Omental fat pad (tissue), 4 donors: ENCODE measurements at places on chromosomes 2 and 18. TPM values are rescaled to one million over a fixed set of nuclear protein-coding genes. Genes with fewer than 3 reads are reported as not detected.
A peak's percentile ranks its signal among the peaks of the same experiment; 100 is the strongest.

Gene POTEC
- not detected for total RNA-seq

Gene CAVIN2
- total RNA-seq = 45.3 TPM

DNA sequence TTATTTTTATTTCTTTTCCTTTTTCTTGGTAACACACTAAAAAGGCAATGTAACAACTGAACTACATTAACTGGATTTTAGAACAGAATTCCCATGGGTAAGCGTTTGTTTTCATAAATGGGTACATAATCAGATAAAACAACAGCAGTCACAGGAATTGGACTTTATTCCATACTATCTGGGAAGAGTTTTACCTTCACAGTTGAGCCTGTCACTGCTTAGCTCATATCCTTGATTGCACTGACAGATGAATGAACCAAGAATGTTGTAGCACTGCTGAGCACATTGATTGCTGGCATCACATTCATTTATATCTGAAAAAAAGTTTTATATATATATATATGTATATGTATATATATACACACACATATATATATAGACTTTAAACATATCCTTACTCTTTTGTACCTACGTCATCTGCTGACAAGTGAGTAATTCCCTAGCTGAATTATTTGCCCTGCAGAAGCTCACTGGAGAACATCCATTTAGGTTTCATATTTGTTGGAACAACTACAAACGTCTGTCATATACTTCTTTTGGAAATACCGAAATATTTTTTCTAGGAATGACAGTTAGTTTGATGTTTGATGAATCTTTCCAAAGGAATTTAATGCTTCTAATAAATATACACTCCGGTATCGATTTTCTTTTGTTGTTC lies 47.0 kb downstream of the EFEMP1 start:
- no peak for DNase-seq

DNA sequence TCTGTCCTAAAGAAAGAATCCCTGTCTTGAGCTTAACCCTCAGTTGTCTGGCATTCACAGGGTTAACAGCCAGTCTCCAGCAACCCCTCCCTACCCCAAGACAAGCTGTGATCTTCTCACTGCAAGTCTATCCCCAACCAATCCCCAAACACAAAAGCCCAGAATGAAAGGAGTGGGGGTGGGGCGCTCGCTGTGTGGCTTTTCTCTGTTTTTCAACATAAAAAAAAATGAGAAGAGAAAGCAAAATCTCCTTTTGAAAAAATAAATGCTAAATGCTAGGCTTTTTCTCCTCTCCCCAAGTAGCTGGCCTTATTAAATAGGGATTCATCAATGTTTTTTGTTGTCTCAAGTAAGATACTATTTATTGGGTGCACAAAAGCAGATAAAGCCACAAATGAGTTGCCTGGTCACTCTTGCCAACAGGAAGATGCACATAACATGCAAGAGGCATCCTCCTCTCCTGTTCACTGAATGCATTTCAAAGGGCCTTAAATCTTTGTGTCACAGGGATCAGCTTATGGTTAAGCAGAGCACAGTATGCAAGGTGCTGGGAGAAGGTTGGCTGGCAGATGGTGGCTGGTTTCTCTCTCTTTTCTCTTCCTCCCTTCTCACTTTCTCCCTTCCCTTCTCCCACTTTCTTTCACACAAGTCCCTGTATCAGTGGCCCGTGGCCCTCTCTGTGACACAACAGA lies 225.6 kb downstream of the CMPK2 start:
- DNase-seq = no peak

GRCh38 chr18:35071819-35072247 lies 30.6 kb downstream of the MAPRE2 start:
- DNase-seq = no peak

DNA sequence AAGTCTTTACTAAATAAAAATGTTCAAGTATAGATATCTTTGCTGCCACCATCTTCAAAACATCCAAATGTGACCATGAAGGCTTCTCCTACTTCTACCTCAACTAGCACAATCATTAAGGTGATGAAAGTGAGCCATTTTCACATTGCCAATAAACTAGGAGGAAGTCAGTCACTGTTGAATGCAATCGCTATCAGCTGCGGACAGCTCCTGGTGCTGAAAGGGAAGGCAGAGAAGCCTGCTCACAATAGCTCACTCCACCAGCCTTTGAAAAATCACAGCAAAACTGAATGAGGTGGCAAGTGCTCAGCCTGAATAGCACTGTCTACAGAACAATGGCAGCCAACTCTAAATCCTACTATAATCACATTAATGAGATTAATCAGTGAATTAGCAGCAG lies 2.2 kb downstream of the MYT1L start:
- no peak for DNase-seq

DNA sequence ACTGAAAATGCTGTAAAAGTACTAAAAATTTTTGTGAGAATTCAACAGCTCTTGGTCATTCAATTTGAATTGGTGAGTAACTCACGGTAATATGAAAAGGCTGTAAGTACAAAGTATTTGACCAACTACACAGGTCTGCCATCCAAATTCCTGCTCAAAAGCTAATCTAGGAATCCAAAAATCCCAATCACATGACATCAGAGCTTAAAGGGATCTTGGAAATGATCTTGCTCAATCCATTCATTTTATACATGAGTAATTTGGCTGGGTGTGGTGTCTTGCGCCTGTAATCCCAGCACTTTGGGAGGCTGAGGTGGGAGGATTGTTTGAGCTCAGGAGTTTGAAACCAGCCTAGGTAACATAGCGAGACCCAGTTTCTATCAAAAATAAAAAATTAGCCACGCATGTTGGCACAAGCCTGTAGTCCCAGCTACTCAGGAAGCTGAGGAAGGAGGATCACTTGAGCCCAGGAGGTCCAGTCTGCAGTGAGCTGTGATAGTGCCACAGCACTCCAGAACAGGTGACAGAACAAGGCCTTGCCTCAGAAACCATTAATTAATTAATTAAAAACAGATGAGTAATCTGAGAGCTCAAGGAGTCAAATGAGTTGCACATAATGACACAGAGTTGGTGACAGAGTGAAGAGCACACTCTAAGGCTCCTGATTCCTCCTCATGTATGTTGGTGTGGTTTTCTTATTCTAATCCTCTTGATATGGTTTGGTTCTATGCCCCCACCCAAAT lies 19.8 kb downstream of the SPIRE1 start:
- no peak for DNase-seq

DNA sequence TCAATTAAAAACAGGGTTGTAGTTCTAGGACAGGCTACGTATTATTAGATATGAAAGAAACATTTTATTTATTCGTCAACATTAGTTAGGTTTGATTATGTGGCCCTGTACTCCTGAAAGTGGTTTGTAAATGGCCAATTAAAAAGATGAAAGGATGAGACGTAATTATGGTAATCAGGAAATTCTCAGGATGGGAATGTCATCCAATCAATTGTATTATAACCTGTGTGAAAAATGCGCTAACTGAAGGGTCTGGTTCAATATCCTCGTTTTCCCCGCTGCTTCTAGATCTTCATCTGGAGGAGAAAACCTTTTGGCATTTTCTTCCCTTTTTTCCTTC lies 5.6 kb upstream of the C18orf32 start:
- DNase-seq = no peak

- DNase-seq = no peak
Observed at GRCh38 chr2:133836691-133837345, 268.6 kb upstream of the NCKAP5 start.

DNA sequence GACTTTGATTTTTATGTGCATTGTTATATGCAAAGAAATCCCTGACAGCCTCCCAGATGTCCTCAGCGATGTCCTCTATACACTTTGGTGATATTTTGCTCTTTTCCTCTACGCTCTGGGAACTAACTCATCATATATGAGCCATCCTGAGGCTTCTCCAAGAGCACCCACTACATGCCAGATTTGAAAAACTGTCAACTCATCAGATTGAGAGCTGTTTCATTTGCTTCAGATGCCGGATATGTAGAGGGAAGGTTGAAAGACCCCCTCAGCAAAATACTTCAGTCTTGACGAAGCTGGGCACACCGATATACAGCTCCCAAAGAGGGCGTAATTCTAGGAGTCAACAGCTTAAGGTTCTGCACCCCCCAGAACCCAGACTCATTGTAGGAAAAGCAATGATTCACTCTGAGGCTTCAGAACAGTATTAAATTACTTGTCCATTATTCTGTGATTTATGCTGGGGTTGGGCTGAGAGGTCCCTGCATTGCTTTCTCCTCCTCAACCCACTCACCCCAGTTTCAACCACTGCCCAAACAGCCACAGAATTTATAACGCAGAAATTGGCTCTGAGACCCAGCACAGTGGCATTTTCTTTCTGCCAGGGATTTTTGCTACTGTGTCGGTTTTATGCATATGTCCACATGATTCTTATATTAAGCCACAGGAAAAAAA lies 341.8 kb downstream of the ALK start:
- DNase-seq = no peak

- no peak for DNase-seq
Observed at GRCh38 chr2:55418512-55419232, 984 bp downstream of the CCDC88A start.

DNA sequence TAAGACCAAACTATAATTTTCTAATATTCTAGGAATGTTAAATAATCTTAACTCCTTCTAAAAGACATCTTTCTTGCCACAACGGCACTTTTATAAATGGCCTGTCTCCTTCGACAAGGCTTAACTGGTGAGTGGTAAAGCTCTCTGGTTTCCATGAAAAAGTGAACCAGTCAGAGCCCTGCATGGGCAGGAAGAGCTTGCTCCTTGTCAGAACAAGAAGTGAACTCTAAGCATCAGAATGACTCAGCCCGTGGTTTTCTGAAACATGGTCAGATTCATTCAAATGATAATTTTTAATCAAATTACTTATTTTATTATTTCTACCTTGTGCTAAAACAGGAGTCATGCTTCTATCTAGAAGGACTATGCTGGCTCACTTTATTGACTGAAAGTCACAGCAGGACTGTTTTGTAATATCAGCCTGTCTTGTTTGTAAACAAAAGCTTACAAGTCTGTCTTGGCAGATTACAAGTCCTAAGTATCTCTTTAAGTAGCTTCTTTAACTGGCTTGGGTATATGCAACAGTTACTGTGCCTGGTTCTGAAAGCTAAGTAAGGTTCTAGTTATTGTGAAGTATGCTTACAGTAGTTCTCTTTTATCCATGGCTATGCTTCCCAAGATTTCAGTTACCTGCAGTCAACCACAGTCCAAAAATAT lies 245.4 kb downstream of the NAPG start:
- no peak for DNase-seq

DNA sequence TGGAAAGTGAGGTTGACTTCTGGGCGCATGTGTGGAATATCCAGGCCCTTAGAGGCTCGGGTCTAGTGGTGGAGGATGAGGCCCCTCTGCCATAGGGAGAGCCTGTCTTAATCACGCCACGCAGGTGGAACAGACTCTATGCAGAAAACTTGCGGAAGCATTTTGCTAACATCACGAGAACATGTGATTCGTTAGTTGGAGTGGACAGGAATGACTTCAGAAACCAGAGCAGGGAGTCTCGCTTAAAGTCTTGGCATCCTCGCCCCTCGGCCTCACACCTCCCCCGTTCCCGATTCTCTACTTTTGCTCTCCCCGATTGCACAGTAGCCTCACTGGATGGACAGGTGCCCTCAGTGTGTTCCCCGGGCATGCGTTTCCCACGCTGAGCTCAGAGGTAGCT lies 333.4 kb downstream of the GBX2 start:
- DNase-seq = no peak

- no peak for DNase-seq
Observed at GRCh38 chr2:20496076-20496872, 49.4 kb downstream of the RHOB start.

GRCh38 chr2:231482806-231483391 lies 18.6 kb upstream of the NCL start:
- DNase-seq = peak; percentile 35
